ENCODE measurements at places on chromosomes 4 and X.

DNA sequence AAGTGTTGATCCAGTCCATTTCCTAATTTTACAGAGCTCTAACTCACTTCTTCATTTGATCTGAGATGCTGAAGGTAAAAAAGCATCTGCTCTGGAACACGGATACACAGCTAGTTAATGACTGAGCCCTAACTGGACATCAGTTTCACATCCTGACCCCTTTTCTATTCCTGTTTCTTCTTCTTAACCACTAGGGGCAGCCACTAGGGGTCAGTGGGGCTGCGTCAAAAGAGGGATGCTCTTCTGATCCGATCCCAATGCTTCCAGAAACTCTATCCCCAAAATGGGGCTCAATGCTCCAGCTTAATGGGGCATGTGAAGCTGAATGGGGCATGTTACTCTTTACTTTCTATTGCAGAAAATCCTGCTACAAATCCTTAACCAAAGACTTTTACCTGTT lies 33.4 kb upstream of the PHKA2 start:
- DNase-seq: peak; percentile 35

GRCh38 chr4:163548481-163549243 lies 54.2 kb downstream of the TMA16 start:
- DNase-seq: peak; percentile 73

DNA sequence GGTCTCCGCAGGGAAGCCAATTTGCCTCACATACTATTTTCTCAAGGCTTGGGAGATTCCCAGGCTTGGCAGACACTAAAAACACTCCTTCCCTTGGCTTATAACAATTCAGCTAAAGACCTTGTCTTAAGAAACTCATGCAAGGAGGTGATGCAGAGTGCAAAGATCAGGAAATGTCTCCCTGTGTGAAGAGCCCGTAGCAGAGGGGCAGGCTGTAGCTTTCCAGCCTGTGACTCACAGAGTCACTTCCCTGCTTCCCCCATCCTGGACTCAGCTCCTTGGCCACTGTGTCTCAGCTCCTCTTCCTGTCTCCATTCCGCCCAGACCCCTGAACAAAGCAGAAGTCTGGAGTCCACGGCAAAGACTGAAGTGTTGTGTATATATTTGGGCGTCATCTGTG lies 56.1 kb downstream of the KDR start:
- no peak for DNase-seq

GRCh38 chr4:76640353-76640910 lies 205.4 kb downstream of the SHROOM3 start:
- DNase-seq: peak; percentile 73

GRCh38 chr4:17667653-17668201 lies 53.3 kb downstream of the MED28 start:
- no peak for DNase-seq
